ENCODE measurements at places on chromosomes 12 and 14. TPM values are rescaled to one million over a fixed set of nuclear protein-coding genes. Genes with fewer than 3 reads are reported as not detected.

Gene LTA4H
- total RNA-seq, result 70.1 TPM

Gene MARCHF9
- 2.2 TPM for total RNA-seq

Gene SSTR1
- total RNA-seq, result 1.0 TPM

Gene GSC
- not detected for total RNA-seq

Gene FSCB
- not detected for total RNA-seq

Gene P3H3
- total RNA-seq, result 54.1 TPM

Gene RAD9B
- total RNA-seq, result under 0.01 TPM

Gene RNF212B
- not detected for total RNA-seq

Gene KLHL33
- total RNA-seq, result 0.50 TPM

Gene ASCL4
- total RNA-seq, result not detected

Gene ZFYVE1
- total RNA-seq, result 10.6 TPM

Gene SLC4A8
- total RNA-seq, result 2.1 TPM

Gene FIGNL2
- under 0.01 TPM for total RNA-seq

Gene OR10G2
- not detected for total RNA-seq

Gene SDR9C7
- total RNA-seq, result not detected

Gene OR11H6
- total RNA-seq, result not detected

Gene C1S
- 36.6 TPM for total RNA-seq

Gene OVCH1
- total RNA-seq, result not detected

Gene FGD4
- 10.1 TPM for total RNA-seq

Gene KRT6C
- total RNA-seq, result not detected

Gene CLMN
- 0.30 TPM for total RNA-seq

Gene EPYC
- 0.67 TPM for total RNA-seq

Gene LBHD2
- not detected for total RNA-seq

Gene DNAI7
- total RNA-seq, result 0.17 TPM

Gene LTB4R2
- total RNA-seq, result 3.0 TPM

Gene VRTN
- not detected for total RNA-seq

Gene CMAS
- 18.6 TPM for total RNA-seq

Gene SLC2A3
- 22.4 TPM for total RNA-seq

Gene TAS2R46
- not detected for total RNA-seq

Gene PTCSC3
- not detected for total RNA-seq

Gene NFATC4
- total RNA-seq, result 25.4 TPM

Gene SIVA1
- 262 TPM for total RNA-seq

Gene KRT7
- total RNA-seq, result 9.2 TPM

Gene DNAJC22
- total RNA-seq, result 9.1 TPM

Gene NPFF
- not detected for total RNA-seq

Gene ACYP1
- 7.7 TPM for total RNA-seq

Gene APOF
- not detected for total RNA-seq

Gene KIF21A
- total RNA-seq, result 3.5 TPM

Gene SLC22A17
- 10.4 TPM for total RNA-seq

Gene FBXO21
- 45.1 TPM for total RNA-seq

Gene GNB3
- total RNA-seq, result 2.2 TPM

Gene CCDC38
- not detected for total RNA-seq

Gene LIN7A
- 18.3 TPM for total RNA-seq

Gene PLEKHG7
- total RNA-seq, result not detected

Gene PMEL
- total RNA-seq, result 0.89 TPM

Gene C12orf42
- total RNA-seq, result not detected

Gene DCN
- 502 TPM for total RNA-seq

Gene NUAK1
- 3.0 TPM for total RNA-seq

Gene PLCZ1
- not detected for total RNA-seq

Gene GZMB
- total RNA-seq, result not detected

Gene ANO4
- total RNA-seq, result 2.0 TPM

Gene RHOJ
- 2.4 TPM for total RNA-seq

Gene EXOC3L4
- total RNA-seq, result not detected
